Activated CD4-positive, alpha-beta memory T cell treated with anti-CD3 and anti-CD28 coated beads, Interleukin-2, amount 10 ng/mL, durations not matched to agents 7 days and 5 days (primary cell): ENCODE measurements at places on chromosomes 11 and 22. TPM values are rescaled to one million over a fixed set of nuclear protein-coding genes. Genes with fewer than 3 reads are reported as not detected.

FOLR2 gene
- total RNA-seq, result not detected

DNA sequence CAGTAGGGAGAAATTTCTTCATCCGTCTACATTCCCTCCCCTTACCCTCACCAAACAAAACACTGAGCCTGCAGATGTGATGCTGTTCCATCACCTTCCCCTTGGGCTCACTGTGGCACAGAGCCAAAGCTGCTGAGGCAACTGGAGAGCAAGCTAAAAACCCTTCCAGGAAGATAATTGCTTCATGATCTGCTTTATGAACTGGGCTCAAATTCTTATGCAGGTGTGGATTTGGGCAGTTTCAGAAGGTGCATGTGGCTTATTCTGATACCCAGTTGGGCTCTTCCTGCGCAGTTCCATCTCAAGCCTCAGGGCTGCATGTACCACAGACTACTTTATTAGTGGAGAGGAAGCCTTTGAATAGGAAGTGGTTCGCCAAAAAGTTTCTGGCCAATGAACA lies 58.3 kb downstream of the AAMDC start:
- peak; percentile 29 for DNase-seq

GRCh38 chr22:11325767-11326166 lies 4202.2 kb upstream of the OR11H1 start:
- DNase-seq, result no peak

TRIM29 gene
- not detected for total RNA-seq

DNA sequence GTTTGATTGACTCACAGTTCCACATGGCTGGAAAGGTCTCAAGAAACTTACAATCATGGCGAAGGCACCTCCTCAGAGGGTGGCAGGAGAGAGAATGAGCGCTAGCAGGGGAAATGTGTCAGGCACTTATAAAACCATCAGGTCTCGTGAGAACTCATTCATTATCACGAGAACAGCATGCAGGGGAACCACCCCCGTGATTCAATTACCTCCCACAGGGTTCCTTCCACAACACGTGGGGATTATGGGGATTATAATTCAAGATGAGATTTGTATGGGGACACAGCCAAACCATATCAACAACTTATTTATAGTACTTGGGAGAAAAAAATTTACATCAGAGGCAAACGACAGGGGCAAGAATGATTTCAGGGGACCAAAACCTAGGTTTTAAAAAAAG lies 3.0 kb downstream of the ME3 start:
- DNase-seq, result no peak

OR10D3 gene
- total RNA-seq, result not detected

PNPLA5 gene
- total RNA-seq, result not detected

GRCh38 chr11:32435511-32435941 lies at the start of gene WT1:
WT1 (minus strand) TSS chr11:32435539.
- DNase-seq, result no peak

RBM4B gene
- 20.1 TPM for total RNA-seq

- DNase-seq, result no peak
These were observed 60.1 kb upstream of the PHF21B start for GRCh38 chr22:45069925-45070324.

SCGB1A1 gene
- total RNA-seq, result not detected

- DNase-seq, result no peak
These were observed 5.2 kb upstream of the SMTN start for GRCh38 chr22:31075961-31076360.

DNA sequence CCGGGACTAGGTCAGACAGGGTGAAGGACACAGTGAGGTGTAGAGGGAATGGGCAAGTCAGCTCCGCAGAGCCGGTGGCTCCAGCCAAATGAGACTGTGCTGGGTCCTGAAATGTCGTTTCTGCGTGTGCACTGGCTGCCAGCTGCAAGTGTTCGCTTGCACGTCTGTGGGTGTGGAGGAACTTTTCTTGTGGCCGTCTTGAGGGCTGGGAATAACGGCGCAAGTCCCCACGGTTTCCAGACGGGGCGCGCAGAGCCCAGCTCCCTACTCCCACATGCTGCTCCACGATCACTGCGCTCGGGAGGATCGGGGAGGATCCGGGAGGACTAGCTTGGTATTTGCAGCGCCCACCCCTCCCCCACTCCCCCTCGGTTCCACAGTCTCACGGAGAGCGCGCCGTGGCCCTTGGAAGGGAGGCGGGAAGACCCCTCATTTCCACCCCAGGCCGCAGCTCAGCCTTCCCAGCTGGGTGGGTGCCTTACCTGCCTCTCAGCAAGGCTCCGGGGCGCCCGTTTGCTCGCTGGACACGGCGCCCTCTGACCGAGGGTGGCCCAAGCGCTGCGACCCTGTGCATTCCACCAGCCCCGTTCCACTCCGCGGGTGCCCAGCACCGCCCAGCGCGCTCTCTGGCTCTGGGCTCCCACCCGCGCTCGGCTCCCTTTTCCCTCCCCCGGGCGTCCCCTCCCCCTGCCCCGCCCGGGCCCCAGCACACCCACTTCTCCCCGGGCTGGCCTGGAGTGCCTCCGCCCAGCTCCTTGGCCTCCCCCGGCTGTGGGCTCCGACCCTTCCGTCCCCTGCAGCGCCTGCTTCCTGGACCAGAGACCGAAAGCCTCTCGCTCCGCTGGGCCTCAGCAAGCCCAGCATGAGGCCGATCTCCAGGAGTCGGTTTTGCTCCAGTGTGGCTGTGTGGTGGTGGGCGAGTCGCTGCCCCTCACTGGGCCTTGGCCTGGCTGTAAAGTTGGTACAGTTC lies at the start of gene KCNE3:
Gene KCNE3, minus strand, starts transcription at position 634 of the 970 bp plus-strand sequence. CDS start 9,986 bp downstream, outside the sequence.
- DNase-seq, result no peak

GRCh38 chr22:24363243-24363642 lies 64.2 kb upstream of the ADORA2A start:
- DNase-seq, result no peak

DNA sequence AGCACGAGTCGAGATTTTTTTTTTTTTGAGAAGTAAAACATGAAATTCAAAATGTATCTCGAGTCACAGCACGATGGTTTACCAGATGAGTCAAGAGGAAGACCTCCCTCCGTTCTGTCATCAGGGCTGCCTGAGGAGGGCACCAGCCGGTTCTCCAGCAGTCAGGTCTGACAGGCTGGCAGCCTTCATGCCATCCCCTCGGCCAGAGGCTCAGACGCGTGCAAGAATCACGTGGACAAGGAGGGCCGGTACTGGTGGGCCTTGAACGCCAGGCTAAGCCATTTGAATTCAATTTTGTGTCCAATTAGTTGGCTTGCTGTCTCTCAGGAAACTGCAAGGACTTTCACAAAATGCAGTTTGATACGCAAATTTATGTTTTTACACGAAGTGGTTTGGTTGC lies 1412.2 kb downstream of the BRD1 start:
- DNase-seq, result no peak

- DNase-seq, result no peak
These were observed 128.7 kb downstream of the DSCAML1 start for GRCh38 chr11:117668321-117668751.

DNA sequence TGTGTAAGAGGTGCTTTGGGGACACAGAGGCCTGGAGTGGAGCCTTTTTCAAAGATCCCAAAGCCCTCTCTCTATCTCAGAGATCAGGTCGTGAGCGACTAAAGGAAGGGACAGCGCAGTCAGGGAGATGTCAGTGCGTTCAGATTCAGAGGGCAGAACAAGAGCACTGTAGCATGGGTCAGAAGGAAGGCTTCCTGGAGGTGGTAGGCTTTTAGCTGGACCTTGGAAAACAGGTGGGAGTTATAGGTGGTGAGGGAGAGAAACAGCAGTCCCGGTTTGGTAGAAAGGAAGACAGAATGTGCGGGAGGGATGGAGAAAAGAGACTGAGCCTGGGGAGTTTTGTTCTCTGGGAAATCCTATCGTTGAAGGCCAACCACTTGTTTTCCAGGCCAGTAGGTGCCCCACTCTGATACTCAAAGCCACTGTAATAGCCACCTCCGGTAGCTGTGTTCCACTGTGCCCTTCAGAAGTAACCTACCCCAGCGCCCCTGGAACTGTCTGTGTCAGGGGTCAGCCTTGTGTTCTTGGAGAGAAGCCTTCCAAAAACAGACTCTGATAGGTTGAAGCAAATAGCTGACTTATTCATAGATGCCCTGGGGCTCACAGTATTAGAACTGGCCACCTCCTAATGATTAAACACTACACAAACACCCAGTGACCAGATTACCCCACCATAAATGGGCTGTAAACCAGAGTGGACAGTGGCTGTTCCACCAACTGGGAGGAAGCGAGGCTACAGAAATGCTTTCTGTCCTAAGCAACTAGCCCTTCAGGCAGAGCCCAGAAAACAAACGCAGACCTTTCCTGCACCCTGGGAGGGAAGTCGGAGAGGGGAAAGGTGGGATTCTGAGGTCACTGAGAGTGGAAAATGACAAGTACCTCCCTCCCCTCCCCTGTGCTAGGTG lies 157.7 kb downstream of the DBX1 start:
- no peak for DNase-seq

- DNase-seq, result no peak
These were observed 229.5 kb downstream of the AASDHPPT start for GRCh38 chr11:106306942-106307341.

GRCh38 chr22:37020192-37020479 lies 594 bp downstream of the MPST start:
- DNase-seq, result no peak

HEPHL1 gene
- not detected for total RNA-seq

PLAAT4 gene
- total RNA-seq, result 106 TPM

OR52H1 gene
- not detected for total RNA-seq

ZNF215 gene
- total RNA-seq, result 0.53 TPM

DNA sequence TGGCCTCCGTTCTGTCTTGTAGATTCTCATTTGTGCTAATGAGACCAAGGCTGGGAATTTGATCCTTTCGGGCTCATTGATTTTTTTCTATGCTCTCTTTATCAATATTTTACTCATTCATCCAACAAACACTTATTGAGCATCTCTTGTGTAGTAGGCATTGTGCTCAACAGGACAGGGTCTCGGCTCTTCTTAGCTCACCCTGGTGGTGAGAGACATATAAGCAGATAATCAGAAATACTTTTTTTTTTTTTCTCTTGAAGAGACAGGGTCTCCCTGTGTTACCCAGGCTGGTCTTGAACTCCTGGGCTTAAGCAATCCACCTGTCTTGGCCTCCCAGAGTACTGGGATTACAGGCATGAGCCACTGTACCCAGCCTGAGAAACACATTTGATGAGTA lies 48.0 kb upstream of the SLC5A1 start:
- DNase-seq, result no peak

DNA sequence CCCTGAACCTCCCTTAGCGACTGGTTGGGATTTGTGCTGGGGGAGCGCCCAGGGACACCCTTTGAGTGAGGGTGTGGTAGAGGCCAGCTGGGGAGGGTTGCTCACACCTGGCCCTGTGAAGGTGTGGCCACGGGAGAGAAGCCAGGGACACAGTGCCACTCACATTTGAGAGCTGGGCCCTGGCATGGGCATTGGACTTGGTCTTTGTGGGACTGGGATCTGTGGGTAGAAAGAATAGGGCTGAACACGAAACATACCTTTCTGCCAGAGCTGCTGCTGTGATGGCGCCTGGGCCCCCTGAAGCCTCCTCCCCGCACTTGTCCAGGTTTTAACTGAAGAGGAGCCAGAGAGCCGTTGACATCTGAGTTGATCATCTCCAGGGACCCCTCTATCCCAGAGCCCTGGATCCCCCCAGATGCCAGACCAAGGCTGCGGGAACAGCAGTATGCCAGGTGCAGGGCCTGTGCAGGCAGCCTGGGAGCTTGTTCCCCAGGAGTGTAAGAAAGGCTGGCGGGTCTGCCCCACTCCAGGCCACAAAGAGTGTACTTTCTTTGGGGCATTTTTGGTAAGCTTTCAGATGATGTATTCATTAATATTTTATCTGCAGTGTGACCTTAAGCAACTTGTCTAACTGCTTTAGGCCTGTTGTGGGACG lies 284.1 kb downstream of the TBC1D22A start:
- DNase-seq, result no peak

GRCh38 chr11:83659466-83659865 lies 373.3 kb upstream of the CCDC90B start:
- DNase-seq, result no peak

DNA sequence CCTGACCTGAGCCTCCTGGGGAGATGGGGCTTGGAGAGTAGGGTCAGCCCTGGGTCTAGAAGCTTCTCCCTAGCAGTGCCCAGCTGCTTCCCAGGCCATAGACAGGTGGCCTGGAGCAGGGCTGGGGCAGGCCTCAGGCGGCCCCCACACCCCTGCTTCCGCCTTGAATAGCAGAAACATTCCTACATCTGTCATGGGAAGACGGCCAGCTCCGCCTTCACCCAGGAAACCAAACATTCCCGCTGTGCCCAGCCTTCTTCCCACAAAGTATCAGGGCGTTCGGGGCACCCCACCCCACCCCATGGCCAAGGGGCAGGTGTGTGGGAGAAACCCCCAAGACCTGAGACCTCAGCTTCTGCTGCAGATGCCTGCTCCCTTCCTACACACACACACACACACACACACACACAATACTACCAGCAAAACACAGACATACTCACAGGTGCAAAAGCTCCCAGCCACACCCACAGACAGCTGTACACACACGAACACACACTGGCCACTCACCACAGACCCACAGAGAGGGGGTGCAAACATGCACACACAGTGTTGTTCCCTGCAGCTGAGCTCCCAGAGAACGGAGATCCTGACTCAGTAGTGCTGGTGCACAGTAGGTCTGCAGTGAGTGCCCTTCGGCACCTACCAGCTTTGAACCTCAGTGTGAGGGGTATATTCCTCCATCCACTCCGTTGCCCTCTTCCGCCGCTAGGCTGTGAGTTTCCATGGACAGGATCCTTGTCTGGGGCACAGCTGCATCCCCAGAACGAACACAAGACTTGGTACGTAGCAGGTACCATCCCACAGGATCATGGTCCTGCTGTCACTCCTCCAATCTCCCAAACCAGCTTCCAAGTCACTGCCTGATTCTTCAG lies 37.4 kb downstream of the PDGFB start:
- DNase-seq, result no peak

NUMA1 gene
- 201 TPM for total RNA-seq

DNA sequence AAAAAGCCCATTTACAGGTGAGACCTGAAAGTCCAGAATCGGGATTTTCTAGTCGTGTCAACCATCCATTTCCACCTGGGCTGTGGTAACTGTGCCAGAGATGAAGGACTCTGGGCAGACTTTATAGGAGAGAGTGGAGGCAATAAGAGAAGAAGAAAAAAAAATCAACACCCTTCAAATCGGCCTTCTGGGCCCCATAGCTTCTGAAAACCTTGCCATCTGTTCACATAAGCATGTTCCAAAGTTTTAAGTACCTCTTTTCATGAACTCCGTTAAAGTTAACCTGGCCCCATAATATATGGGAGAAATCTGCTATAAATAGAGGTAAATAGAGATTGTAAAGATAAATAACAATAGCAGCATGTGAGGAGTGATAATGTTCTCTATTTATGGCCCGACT lies 470.5 kb downstream of the MIAT start:
- DNase-seq, result no peak

OR52E8 gene
- total RNA-seq, result not detected

GRCh38 chr11:110373051-110373702 lies 56.6 kb upstream of the FDX1 start:
- DNase-seq, result no peak

TSPAN18 gene
- 42.3 TPM for total RNA-seq

- DNase-seq, result no peak
These were observed 203.7 kb downstream of the CTTN start for GRCh38 chr11:70601861-70602538.

RAPSN gene
- 0.65 TPM for total RNA-seq

NUP50 gene
- 160 TPM for total RNA-seq
